ENCODE measurements at places on chromosomes 4 and X.

DNA sequence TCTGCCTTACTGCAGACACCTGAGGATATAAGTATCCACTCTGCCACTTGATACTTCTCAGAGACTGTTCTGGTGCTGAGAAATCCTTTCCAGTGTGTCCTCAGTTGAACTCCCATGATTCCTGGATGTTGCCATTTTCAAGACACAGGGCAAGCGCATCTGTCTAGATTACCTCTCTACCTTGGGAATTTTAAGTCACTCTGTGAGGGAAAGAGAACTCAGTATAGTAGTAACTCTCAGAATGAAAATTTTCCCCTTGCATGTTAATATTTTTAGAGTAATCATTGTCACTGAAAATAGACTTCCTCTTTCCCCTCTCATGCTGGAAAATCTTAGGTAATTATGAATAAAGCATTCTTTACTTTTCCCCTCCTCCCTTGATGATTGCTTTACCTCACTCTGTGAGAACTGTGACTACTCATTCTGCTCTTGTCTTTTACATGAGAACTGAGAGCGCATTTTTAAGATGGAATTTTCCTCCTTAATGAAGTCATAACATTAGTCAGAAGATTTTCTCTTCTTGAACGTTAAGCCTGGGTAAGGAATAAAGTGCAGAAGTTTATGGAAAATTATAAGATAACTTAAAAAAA, 45.0 kb downstream of the TET2 start:
- no peak for DNase-seq

GRCh38 chr4:53653484-53654053, 62.3 kb upstream of the LNX1 start:
- no peak for DNase-seq

- no peak for DNase-seq
Observed at GRCh38 chr4:52552778-52553177, 106.3 kb downstream of the USP46 start.

GRCh38 chrX:111005166-111005565, 90.8 kb upstream of the PAK3 start:
- no peak for DNase-seq

- DNase-seq, result no peak
Observed at GRCh38 chrX:38183596-38183995, 37.1 kb downstream of the SRPX start.

GRCh38 chr4:122997463-122998101, 75.2 kb upstream of the NUDT6 start:
- DNase-seq, result no peak

DNA sequence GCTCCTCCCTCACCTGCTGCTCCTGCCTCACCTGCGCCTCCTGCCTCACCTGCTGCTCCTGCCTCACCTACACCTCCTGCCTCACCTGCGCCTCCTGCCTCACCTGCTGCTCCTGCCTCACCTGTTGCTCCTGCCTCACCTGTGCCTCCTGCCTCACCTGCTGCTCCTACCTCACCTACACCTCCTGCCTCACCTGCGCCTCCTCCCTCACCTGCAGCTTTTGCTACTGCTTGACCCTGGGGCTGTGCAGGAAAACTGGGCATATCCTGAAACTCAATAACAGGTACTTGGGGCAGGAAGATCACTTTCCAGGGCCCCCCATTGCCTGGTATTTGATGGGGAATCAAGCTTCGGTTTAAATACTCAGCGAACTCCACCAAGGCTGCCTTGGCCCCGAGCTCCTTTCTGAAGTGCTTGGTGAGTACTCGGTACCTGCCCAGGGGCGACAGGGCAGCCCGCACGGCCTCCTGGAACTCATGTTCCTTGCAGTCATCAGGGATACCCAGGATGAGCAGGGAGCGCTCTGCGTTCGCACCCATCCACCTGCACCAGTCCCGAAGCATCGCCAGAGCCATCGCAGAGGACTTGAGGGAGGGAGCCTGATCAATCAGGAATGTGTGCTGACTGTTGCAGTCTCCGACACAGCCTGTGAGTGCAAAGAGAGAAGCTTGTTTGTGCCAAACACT, 2.7 kb downstream of the PNMA6E start:
- no peak for DNase-seq

DNA sequence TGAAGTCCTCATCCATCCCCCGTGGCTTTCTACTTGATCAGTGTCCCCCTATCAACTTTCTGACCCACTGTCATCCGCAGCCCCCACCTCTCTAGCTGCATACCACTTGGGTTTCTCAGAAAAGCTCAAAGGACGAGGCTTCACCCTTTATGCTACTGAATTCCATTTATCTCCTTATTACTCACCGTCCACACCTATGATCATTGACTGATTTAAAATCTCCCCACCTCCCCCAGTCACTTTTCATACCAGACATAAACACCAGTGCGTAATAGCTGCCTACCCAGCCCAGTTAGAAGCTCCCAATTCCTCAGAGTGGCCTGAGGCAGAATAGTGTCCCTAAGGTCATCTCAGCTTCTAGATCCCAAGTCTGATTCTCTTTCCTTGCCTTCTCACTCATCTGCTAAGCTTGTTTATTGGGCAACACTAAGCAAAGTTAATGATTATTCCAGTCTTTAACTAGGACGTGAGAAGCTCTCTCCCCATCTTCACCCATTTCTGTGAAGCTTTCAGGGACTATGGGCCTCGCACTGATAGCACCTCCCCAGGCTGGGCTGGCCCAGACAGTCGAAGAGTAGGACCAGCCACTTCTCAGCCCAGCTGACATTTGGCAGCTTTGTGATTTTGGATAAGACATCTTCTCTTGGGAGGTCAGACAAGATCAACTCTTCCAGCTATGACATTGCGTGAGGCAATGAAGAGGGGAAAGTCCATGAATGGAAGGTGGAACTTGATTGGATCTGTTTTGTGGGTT, 7.2 kb upstream of the DDX60L start:
- no peak for DNase-seq

GRCh38 chr4:39235696-39236095, 53.4 kb downstream of the WDR19 start:
- no peak for DNase-seq

GRCh38 chr4:8748236-8748575, 123.4 kb downstream of the HMX1 start:
- DNase-seq, result no peak

- no peak for DNase-seq
Observed at GRCh38 chr4:28209371-28209924, 1348.8 kb downstream of the STIM2 start.

DNA sequence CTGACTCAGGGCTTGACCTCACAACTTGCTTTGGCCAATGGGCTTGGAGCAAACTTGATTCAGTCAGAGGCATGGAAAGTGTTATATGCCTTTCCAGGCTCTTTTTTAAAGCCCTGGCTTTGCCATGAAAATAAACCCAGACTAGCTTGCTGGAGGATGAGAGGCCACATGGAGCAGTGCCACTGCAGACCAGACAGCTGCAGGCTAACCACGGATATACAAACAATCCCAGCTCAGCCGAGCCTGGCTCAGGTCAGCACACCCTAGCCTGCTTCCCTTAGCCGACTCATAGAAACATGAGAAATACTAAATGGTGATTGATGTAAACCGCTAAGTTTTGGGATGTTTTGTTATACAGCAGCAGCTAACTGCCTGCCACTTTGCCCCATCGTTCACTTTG, 345.1 kb downstream of the ARHGAP10 start:
- no peak for DNase-seq

All from GOT3 (cell line).